ENCODE measurements at places on chromosomes 6 and 20.

DNA sequence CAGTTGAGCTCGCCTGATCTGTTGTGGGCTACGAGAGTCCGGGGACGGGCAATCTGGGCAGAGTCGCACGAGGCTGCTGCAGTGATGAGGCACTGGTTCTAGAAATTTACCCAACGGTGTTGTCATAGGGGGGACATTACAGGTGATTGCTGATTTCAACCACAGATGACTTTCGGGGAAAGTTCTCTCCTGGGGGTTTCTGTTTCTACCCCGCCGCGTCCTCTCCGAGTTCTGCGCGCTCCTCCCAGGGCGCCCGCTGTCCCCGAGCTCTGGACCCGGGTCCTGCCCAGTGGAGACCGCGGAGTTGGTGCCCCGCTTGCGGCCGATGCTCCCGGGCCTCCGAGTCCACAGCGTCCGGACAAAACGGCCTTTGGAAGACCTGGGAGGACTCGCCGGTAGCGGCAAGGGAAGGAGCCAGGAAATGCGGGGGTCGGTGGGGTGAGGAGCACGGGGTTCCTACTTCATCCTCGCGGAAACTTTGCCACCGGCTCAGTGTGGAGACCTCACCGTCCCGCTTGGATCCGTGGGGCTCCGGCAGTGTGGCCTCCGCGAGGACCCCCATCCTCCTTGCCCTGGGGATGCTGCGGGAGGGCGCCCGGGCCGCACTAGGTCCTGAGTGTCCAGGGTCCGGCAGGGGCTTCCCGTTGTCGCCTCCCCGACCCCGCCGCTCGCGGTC lies 12.3 kb upstream of the RAET1L start:
- no peak for DNase-seq

DNA sequence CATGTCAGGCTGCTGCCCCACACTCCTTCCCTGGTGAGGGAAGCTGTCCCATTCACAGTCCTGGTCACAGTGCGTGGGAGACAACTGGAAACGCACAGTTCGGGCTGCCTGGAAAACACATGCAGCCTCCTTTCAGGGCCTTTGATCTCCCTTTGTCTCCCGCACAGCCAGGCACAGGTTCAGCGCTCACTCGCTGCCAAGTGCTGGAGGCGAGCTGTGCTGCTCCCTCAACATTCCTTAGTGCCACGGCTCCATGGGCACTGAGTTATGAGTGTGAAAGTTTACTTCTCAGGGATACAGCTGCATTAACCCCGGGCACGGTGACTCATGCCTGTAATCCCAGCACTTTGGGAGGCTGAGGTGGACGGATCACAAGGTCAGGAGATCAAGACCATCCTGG lies 9.1 kb downstream of the YTHDF1 start:
- DNase-seq, result no peak

GRCh38 chr6:17167327-17167979 lies 65.6 kb downstream of the STMND1 start:
- no peak for DNase-seq

- DNase-seq, result no peak
These were observed 56.8 kb downstream of the PREP start for GRCh38 chr6:105346052-105346451.

- no peak for DNase-seq
These were observed 239.5 kb upstream of the RAB32 start for GRCh38 chr6:146304181-146304580.

DNA sequence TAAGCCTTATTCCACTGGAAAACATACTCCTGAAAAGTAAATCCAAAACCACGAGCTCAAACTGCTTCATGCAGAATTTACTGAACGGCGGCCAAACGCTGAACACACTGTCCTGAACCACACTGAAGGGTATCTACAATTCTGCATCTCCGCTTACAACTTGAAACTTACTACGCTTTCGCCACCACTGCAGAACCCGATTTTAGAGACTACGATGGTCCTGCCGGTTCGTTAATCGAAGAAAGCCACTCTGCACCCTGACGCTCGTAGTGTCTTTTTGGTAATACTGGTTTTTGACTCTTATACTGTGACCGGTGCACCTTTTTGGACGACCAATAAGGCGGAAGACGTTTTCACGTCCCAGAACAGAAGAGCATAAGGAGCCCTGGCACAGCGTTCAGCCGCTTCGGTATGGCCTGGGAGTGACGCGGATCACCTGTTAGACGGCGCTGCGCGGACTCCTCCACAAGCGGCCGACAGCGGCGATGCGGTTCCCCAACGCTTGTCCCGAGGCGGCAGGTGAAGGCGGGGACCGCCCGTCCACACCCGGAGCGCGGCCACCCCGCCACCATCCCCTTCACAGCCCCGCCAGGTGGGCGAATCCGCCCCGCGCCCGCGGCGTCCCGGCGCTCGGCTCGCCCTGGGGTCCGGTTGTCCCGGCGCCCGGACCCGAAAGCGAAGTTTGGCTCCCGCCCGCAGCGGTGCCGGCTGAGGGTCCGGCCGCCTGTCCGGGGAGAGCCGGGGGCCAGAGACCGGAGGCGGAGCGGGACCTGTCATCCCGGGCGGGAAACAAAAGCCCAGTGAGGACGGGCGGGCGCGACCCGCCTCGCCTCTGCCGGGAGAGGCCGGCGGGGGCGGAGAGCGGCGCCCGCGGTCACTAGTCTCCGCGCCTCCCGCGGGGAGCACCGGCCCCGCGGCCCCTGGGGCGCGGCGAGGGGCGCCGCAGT lies 784 bp downstream of the FKBP5 start:
- DNase-seq, result peak; percentile 35

DNA sequence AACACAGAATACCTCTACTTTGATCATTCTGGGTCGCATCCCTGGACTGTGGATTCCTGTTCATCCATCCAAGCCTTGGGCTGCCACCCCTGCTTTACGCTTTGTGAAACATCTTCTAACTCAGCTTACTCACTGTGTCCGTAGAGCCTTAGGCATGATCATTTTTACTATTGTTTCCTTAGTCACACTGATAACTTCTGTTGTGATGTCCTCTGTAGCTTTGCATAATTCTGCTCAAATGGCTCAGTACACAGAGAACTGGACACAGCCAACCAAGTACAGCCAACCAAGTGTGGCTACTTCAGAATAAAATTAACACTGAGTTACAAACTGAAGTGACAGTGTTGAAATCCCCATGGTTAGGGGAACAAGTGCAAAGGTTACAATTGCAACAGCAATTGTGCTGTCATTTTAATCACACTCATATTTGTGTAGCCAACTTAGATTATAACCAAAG lies 8.6 kb upstream of the FKBP1A start:
- DNase-seq, result no peak
